SIG-M5 (cell line): ENCODE measurements at places on chromosomes 2 and 18.
A peak's percentile ranks its signal among the peaks of the same experiment; 100 is the strongest.

GRCh38 chr2:240502430-240503121 lies 55.2 kb downstream of the ANKMY1 start:
- no peak for DNase-seq

DNA sequence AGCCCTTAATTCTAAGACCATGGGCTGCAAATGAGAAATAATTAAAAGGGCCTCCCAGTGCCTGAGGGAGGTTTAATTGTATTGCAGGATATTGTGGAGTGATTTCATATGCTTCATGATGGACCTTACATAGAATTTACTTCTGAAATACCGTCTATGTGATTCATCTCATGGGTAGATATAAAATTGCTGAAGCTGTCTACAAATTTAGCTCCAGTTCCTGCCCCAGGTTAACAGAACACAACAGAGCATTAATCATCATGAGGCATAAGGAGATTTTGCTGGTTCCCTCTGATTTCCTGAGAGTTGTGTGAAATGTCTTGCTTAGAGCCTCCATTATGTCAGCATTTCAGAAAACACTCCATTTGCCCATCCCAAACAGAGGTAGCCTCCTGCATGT lies 770 bp downstream of the UPP2 start:
- DNase-seq = no peak

DNA sequence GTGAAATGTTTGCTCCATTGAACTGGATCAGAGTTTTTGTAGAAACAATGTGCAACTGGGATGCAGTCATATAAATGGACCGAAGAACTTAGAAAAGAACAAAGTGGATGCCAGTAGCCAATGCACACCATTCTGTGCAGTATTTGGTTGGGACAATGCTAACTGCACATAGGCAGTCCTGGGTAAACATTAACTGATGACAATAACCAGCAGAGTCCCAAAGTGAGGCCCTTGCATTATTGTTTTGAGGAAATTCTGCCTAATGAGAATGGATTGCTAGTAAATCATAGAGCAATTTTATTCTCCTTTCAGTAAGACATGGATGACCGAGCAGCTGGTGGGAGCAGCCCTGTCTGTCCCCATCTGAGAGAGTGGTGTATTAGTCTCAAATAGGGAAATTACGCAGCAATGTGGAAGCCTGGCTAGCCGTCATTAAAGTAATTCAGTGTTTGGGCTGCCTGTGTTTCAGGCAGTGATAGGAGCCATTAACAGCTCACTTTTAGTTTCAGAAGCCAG lies 94.9 kb downstream of the KCTD1 start:
- DNase-seq = no peak

DNA sequence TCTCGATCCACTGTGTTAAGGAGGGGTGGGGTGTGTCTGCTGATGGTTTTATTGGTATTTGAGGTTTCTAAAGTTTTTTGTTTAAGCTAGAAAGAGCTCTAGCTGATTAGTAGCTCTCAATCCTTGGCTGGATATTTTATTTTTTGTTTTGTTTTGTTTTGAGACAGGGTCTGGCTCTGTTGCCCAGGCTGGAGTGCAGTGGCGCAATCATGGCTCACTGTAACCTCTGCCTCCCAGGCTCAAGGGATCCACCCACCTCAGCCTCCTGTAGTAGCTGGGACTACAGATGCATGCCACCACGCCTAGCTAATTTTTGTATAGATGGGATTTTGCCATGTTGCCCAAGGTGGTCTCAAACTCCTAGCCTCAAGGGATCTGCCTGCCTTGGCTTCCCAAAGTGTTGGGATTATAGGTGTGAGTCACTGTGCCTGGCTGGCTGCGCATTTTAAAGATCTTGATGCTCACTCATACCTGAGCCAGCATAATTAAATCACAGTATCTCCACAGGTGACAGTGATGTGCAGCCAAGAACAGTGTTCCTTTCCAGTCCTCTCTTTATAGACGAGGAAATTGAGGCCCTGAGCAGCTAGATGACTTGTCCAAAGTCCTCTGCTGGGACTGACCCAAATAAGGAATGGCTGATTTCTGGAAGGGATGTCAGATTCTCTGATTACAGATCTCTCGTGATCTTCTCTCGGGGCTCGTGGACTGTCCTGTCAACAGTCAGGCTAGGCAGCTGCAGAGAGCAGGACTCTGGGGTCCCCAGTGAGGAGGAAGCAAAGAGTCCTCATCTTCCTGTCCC lies 44.5 kb downstream of the SPTBN1 start:
- DNase-seq = no peak

GRCh38 chr2:46001741-46002506 lies 295.3 kb upstream of the EPAS1 start:
- DNase-seq = no peak

DNA sequence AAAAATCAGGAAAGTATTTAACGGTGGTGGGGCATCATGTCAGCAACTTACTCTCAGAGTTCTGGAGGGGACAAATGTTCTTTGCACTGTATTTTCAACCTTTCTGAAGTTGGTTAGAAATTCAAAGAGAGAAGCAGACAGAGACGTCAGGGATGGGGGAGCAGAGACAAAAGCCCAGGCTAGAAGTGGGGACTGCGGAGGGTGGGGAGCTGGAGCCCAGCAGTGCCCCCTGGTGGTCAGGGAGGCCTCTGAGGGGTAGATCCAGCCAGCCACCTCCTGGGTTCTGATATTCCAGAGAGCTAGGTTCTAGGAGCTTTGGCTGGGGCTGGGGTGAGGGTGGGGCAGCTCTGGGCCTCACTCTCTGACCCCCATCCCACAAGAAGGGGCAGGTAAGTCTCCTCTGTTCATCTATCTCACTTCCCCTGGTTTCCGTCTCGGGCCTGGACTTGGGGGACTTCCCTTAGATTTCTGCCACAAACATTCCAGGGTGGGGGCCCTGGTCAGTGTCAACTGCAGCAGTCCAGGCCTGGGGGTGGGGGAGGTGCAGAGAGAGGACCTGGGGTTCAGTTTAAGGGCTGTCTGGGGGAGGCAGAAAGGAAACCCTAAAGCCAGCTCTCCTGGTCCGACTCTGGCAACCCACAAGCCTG lies 8.9 kb downstream of the TNS1 start:
- DNase-seq = no peak

GRCh38 chr2:237636578-237636977 lies 9.2 kb downstream of the LRRFIP1 start:
- DNase-seq = no peak

DNA sequence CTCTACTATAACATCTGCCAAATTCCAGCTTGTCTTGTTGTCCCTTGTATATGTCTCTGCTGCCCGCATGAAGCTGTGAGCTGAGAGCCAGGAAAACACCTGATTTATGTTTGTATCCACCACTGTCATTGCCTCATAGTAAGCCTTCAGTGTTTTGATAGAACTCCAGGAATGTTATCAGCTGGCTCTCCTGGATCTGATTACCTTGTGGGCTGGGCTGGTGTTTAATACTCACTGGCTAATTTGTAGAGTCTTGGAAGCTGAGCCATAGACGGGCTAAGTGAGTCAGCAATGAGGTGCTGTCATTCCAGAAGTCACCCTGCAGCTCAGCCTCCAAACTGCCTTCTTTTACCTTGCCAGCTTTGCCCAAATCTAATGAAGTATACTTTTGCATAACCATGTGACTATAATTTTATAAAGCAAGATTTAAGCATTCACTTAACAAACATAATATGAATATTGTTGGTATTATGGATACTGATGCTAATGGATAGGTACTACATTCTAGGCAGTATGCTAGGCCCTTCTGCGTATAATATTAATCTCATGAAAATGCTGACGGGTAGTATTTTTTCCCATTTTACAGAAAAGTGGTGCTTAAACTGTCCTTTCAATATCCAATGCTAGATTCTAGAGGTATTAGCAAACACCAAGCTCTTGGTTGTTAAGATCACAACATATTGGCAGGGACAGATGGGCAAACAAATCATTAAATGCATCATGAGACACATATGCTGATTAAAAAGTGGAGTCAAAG lies 62.7 kb upstream of the GATA6 start:
- no peak for DNase-seq

GRCh38 chr18:57437766-57438671 lies 2.8 kb downstream of the ONECUT2 start:
- peak; percentile 69 for DNase-seq

- DNase-seq = no peak
These were observed 40.0 kb downstream of the ASXL2 start for GRCh38 chr2:25838152-25838756.

DNA sequence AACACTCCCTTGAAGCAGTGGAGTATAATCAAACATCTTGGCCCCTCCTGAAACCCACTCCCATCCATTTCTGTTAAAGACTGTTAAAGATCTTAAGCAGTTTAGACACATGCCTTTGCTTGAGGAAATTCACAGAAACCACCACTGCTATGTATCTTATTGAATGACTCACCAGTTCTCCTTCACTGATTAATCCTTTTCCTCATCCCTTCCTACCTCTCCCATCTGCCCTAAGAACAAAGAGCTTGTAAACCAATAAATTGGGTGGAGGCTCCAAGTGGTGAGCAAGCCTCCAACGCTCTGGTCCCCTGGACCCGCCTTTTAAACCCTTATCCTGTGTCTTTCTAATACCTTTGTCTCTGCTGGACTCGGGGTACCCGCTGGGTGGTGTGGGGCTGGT lies 746.1 kb downstream of the LRP1B start:
- no peak for DNase-seq

GRCh38 chr2:111905990-111906735 lies 7.8 kb downstream of the MERTK start:
- no peak for DNase-seq
